ENCODE measurements at places on chromosomes 12 and 14. TPM values are rescaled to one million over a fixed set of nuclear protein-coding genes. Genes with fewer than 3 reads are reported as not detected.

DNA sequence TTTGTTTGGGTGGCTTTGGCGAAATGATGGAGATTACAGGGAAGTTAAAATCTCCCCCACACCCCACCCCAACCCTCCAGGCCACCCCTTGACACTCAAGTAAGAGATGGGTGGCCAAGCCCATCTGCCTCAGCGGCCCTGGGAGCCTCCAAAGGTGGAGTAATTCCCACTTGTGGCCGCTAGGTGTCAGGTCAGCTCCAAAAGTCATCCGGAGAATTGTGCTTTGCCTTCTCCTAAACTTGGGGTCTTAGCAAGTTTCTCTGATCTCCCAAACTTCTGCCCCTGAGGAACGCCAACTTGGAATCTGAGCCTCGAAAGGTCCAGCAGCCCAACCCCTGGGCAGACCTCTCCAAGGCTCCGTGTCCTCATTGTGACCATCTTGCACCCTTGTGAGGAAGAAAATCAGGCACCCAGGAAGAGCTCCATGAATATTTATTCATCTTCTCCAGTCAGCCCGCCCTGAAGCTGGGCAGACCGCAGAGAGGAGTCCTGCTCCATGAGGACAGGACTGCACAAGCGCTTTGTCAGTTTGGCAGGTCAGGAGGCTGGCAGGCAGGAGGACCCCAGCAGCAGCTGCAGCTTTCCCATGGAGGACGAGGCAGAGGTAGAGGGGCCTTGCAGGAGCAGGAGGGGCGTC, 46.7 kb downstream of the LRRC74A start:
- DNase-seq = peak; percentile 78

DNA sequence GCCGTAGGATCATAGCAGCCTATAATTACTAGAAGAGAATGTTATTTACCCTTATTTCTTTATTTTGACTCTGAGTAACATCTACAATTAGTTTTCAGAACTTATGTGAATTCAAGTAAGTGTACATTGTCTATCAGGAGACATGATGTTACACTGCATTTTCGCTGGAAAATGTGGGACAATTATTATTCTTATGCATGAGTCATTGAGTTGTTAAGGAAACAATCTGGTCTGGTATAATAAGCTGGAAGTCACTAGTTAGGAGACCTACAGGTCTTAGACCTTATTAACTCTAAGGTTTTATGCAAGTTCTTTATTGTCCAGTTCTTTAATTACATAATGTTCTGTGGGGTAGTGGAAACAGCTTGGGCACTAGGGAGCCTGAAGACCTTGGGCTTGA, 5.8 kb downstream of the KTN1 start:
- no peak for DNase-seq

DNA sequence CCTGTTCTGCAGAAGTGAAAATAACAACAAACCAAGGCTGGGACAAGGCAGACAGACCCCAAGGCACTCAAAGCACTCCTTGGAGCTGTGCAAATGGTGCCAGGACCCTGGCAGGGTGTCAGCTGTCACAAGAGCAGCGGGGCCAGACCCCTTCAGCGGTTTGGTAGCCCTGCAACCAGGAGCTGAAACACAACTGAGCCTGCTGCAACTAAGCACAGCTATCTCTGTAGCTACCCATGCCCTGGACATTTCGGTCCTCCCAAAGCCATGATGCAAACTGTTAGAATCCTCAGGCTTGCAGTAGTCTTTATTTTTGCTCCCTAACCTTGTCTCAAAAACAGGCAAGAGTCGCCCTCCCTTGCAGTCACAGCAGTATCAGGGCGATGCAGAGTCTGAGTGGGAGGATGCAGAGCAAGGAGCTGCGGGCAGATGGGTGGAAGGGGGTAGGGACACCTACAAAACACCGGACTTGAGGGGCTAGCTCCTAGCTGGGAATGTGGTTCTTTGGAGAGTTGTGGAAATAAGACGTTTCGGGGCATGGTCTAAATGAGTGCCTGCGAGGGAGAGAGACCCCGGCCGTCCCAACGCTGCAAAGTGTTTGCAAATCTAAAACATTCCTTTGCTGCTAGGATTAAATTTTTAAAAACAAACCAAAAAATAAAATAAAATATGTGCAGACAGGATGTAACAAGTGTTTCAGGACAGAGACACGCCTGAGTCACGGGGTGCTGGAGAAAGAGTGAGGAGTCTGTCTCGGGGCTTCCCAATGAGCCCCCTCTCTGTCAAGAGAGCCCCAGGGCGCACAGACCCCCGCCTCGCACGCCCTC, 1.0 kb downstream of the NUAK1 start:
- DNase-seq = no peak

Gene RAD52
- 7.4 TPM for total RNA-seq

Gene ASCL1
- not detected for total RNA-seq

DNA sequence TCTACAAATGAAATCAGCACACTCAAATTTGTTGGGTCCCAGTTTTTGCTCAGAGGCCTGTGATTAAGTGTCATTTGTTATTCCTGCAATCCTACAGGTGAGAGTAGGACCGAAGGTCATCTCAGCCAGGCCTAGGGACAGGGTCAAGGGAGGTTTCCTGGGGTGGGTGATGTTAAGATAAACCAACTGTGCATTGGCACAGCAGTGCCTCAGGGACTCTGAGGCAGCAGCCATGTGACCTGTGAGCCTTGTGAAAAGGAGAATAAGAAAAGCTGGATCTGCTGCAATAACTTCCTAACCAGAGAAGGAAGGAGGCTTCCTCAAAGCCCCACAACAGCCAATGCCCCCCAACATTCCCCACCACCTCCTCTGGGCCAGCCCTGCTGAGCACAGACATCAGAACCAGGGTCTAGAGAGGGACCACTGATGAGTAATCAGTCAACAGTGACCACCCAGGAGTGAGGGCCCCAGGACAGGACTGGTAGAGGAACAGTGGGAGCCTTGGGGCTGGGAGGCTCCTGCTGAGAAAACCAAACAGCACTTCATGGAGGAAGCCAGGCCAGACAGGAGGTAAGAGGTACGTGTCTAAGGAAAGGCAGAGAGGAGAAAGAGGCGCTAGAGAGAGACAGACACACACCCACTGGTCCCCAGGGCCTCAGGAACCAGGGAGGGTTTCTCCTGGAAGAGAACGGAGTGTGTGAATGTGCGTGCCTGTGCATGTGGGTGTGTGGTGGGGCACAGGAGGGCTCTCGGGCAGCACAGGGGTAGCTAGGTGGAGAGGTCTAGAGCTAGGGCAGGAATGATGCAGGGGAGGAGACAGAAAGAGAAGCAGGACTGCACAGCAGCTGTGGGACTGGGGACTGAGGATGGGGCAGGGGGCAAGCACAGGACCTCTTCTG, 82.4 kb downstream of the ITPK1 start:
- DNase-seq = no peak

DNA sequence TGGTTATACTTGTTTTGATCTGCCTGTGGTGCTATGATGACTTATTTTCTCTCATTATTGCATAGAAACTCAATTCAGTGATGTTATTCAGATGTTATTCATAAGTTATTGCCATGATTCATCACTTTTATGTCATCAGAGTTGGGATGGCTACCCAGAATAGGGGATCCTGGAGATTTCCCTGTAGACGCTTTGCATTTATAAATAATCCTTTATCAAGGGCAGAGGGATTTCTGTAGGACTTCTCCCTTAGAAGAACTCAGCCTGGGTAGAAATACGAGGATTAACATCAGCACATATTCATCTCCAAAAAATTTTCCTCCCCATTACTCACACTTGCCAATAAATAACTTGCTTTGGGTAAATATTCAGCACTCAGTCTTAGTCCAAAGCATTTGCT, 4.9 kb downstream of the GPRC5A start:
- DNase-seq = no peak

Gene KRT7
- total RNA-seq = 14.7 TPM

DNA sequence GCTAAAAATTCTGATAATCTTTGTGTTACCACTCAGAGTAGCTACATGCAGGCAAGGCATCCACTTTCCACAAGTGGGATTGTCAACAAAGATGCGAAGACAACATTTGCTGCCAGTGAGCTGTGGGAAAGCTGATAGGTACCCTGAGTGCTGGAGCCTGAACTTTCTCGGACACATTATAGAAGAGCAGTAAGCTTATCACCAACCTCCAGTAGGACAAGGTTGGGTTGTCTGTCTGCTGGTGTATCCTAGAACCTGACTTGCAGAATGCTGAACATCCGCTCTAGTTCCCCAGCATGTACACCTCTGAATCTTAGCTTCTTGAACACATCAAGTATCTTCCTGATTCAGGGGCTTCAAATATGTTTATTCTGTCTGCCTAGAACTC, 103.8 kb upstream of the PPM1H start:
- no peak for DNase-seq

Gene RFX4
- total RNA-seq = not detected

Gene PMEL
- 1.1 TPM for total RNA-seq

DNA sequence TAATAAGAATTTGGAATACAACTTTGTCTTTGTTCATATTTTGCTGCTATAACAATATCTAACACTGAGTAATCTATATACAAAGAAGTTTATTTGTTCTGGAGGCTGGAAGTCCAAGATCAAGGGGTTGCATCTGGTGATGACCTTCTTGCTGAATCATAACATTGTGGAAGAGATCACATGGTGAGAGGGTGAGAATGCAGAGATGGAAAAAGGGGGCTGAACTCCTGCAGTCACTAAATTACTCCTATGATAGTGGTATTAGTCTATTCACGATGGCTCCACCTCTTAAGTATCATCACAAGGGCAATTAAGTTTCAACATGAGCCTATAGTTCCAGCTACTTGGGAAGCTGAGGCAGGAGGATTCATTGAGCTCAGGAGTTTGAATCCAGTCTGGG, 4.5 kb upstream of the AKAP6 start:
- no peak for DNase-seq

GRCh38 chr12:14751986-14752385, 51.3 kb downstream of the WBP11 start:
- DNase-seq = no peak

GRCh38 chr12:129101404-129101803, 248.1 kb downstream of the GLT1D1 start:
- DNase-seq = no peak

GRCh38 chr12:54173906-54174471, 14.8 kb downstream of the SMUG1 start:
- no peak for DNase-seq

Gene CLEC2A
- total RNA-seq = not detected

- DNase-seq = no peak
These were observed 13.4 kb upstream of the CDKL1 start for GRCh38 chr14:50410071-50410470.

GRCh38 chr14:92783813-92784431, 10.2 kb upstream of the GOLGA5 start:
- DNase-seq = no peak

DNA sequence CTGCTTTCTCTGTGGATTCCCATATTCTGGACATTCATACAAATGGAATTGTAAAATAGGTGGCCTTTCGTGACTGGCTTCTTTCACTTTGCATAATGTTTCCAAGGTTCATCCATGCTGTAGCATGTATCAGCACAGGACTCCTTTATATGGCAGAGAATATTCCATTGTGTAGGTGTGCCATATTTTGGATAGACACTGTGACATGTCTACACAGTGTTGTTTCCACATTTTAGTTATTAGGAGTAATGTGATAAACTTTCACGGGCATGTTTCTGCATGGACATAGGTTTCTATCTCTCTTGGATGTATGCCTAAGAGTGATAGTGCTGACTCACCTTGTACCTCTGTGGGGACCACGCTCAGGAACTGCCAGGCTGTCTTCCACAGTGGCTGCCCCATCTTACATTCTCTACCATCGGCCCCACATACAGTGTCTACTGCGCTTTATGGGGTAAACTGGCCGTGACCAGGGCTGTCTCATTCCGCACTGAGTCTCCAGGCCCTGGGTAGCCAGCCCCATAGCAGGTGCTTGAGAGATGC, 7.1 kb upstream of the KRT84 start:
- DNase-seq = no peak

Gene MYO1H
- total RNA-seq = 0.63 TPM

GRCh38 chr12:8078398-8078797, 3.7 kb upstream of the NECAP1 start:
- DNase-seq = no peak

Gene PTPRB
- total RNA-seq = 26.1 TPM

GRCh38 chr14:70988452-70988851, 81.2 kb downstream of the PCNX1 start:
- no peak for DNase-seq

Gene RD3L
- 7.6 TPM for total RNA-seq

DNA sequence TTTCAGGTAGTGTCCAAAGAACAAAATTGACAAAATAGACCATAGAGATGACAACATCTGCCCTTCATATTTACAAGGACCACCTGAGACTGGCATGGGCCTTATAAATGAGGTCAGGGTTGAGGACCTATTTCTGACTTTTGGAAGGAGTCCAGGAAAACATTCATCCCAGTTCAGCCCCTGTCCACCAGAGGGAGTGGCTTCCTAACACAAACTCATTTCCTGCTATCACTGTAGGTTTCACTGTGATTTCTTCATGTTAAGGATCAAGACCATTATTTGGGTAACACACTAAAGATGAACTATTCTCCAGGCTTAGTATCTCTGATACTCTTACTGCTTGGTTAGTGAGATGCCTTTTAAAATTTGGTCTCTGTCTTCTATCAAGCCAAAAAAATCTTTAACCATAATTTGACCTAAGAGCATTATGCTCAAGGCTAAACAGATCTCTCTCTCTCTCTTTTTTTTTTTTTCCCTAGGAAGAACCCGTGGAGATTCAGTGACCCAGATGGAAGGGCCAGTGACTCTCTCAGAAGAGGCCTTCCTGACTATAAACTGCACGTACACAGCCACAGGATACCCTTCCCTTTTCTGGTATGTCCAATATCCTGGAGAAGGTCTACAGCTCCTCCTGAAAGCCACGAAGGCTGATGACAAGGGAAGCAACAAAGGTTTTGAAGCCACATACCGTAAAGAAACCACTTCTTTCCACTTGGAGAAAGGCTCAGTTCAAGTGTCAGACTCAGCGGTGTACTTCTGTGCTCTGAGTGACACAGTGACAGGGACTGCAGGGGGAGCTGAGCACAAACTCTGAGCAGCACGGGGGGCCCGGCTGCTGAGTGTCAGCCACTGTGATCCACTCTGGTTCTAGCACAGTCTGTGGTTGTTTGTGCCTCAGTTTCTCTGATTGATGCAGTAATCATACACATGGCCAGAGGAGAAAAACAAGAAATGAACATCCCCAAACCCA, 267.6 kb upstream of the OR4E1 start:
- no peak for DNase-seq

Measured in right atrium auricular region (tissue), 2 donors.